ENCODE measurements at places on chromosomes 16 and 17.
A peak's percentile ranks its signal among the peaks of the same experiment; 100 is the strongest.

- DNase-seq = no peak
These were observed 7.2 kb upstream of the MRTFB start for GRCh38 chr16:14063618-14064581.

GRCh38 chr17:48270899-48271298 is 159.1 kb downstream of the SKAP1 start:
- DNase-seq = no peak

DNA sequence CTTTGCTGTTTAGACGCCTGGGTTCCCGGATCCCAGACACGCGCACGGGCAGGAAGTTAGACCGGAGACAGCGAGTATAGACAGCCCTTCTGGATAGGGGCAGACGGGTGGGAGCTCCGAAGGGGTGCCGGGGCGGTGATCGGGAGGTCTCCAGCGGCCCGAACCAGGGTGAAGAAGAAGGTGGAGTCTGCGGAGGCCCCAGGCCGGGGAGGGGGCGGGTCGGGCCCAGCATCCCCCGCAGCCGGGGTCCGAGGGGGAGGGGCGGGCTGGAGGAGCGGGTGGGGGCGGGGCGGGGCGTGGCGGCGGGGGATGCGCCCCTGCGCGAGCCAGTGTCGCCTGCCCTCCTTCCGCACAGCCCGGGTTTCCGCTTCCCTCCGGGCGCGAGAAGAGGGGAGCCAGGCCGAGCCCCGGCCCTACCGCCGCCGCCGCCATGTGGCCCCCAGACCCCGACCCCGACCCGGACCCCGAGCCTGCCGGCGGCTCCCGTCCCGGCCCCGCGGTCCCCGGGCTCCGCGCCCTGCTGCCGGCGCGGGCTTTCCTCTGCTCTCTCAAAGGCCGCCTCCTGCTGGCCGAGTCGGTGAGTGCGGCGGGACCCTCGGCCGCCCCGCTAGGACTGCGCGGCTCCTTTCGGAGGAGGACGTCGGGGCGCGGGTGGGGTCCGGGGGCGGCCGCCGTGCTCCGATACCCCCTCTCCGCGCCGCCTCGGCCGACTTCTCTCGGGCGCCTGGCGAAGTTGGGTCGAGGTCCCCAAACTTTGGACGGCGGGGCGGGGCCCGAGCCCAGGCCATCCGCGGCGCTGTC is at the start of gene CMTM3:
Gene CMTM3, plus strand, starts transcription at position 329 of the 801 bp plus-strand sequence. Its CDS starts 102 bp downstream, at position 431.
- peak; percentile 71 for DNase-seq

DNA sequence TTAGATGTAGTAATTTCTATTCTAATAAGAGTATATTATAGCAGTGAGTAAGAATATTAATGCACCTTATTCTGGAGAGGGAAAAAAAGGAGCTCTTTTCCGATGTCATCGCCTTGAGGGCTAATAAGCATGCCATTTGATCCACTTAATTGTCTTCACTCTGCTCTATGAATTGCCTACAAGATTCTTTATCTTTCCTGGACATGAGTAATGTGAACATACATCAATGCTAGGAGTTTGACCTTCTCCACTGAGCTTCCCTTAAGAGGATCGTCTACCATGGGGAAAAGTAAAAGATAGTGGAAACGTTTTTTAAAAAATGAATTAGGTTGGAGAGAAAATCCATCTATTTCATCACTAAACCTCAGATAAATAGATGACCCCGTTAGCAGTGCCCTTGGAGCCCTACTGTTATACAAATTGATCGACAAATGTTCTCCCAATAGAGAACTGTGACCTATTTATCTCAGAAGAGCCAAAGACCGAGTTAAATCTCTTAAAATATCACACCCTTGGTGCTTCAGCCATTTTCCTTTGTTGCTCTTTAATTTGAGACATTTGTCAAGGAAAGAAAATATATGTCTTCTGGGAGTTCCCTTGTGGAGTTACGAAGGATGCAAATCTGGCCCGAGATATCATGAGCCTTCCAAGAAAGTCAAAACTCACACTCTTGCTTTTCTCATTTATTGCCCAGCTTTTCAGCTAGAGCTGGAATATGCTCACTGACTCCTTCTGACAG is 898.5 kb downstream of the KCNJ2 start:
- DNase-seq = no peak

GRCh38 chr17:41167561-41167960 is 460 bp downstream of the KRTAP4-3 start:
- DNase-seq = no peak

DNA sequence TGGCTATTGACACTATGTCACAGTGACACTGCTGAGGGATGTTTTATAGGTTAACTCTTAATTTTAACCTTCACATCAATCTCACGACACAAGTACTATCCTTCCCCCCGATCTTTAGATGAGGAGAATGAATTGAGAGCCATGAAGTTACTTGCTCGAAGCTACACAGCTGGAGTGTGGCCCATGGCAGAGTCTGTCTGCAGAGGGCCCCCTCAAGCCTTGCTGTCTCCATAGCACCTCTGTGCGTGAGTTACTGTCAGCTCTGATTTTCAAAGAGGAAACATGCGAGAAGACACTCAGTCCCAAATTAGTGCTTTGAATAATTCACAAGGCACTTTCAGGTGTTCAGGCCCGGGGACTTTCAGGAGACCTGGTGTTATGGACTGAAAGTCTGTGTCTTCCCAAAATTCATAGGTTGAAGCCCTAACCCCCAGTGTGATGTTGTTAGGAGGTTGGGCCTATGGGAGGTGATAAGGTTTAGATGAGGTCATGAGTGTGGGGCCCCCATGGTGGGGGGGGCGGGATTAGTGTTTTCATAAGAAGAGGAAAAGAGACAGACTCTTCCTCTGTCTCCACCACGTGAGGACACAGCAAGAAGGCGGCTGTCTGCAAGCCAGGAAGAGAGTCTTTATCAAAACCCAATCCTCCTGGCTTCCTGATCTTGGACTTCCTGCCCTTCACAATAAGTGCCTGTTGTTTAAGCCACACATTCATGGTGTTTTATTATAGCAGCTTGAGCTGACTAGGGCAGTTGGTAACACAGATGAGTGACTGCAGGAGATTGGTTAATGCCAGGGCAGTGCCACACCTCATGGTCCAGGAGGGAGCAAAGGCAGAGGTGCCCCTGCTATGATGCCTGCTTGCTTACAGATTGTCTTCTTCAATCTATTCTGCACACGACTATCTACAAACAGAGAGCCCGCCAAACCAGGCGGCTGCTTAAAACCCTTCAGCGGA is 281.8 kb downstream of the HAPSTR1 start:
- DNase-seq = no peak

GRCh38 chr17:5986644-5987043 is 83.5 kb upstream of the WSCD1 start:
- DNase-seq = no peak

DNA sequence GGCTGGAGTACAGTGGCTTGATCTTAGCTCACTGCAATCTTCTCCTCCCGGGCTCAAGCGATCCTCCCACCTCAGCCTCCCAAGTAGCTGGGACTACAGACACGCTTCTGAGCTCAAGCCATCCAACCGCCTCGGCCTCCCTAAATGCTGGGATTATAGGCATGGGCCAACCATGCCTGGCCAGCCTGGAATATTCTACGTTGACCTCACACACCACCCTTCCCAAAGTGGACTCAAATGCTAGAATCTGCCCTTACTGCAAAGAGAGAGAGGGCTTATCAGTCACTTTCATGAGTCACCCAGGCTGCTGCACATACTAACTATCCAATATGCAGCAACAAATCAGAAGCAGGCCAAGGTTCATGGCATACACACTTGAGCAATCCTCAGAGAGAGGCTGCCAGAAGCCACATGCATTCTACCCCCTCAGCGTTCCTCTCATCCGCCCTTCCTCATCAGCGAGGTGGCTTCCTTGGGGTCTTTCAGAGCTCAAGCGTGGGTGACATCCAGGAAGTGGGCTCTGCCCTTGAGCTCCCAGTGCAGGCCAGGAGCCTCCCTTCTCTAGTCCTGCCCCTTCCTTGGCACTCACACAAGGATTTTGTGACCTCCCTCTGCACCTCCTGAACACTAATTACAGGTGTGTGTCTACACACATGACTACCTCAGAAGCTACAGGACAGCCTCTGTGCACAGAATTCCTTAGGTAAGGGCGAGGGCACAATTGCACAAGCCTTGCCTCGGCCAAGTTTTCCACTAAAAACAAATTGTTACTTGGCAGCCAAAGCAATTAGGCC is 24.8 kb upstream of the SIAH1 start:
- no peak for DNase-seq

GRCh38 chr16:11094857-11095565 is 150.6 kb downstream of the CLEC16A start:
- DNase-seq = peak; percentile 38

DNA sequence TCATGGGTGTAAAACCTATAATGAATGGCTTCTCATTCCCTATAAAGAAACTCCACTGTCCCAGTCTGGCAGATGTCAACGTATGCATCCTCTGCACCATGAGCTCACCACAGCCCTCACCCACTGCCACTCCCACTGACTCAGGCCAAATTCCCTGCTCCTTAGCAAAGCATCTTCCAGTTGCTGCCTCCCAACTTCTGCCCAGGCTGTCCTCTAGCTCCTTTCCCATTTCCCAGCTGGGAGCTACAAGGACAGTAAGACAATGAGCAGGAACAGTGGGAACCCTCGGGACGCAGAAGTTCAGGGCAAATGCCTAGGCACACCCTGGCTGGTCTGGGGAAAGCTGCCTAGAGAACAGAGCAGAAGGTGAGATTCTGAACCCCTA is 9.1 kb upstream of the THAP11 start:
- no peak for DNase-seq

DNA sequence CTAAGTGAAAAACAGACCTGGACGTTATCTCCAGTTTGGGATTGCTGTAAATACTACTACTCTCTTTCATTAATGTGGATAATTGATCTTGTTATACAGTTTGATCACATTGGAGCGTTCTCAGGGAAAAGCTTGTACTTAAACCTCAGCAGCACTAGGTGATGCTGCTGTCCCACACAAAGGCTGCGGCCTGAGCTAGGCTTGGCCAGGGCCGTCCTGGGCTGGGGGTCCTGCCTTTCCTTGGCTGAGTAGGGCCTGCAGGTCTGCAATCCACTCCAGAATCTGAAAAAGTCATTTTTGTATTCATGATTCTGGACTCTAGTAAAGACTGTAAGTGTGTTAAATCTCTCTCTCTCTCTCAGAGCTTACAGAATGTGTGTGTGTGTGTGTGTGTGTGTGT is 23.7 kb upstream of the PMFBP1 start:
- DNase-seq = no peak

DNA sequence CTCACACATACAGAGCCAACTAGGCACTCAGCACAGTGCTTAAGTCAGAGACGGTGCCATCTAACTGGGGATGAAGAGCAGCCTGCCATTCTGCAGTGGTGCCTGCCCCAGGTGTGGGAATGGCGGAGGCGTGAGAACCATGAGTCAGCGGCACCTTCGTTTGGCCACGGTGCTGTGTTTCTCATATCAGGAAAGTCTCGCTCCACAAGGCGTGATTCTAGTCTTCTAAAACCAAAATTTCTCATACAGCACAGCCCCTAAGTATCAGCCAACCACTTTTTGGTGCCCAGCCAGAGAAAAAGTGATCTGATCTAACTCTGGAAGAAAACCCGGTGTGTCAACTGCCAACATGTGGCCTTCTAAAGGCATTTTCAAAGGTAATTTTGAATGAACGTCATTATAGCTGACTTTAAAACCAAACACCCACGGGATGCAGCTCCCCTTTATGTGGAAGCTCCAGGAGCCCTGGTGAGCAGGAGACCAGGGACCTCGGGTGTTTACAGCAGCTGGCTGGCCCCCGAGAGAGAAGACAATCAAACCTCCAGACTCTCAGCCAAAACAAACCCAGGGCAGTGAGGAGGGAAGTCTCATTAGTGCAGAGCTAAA is 54.6 kb downstream of the ABCC12 start:
- peak; percentile 9 for DNase-seq

DNA sequence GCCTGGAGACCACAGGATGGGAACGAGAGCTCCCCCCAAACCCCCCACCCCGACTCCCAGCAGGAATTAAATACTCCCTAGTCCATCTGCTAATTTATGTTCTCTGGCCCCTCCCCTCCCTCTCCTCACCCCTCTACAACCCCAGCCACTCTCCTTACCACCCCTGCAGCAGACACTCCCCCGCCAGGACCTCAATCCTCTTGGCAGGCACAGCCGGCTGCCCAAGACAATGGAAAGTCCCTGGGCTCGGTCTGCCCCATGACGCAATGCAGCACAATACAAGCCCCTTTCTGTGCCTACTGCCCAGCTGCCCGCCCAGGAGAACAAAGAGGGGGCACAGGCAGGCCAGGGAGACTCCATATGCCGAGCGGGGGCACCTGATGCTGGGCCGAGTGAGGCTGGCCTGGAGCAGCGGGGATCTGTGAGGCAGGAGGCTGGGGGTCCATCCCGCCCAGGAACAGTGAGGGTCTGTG is 30.3 kb upstream of the CDC42EP4 start:
- no peak for DNase-seq

DNA sequence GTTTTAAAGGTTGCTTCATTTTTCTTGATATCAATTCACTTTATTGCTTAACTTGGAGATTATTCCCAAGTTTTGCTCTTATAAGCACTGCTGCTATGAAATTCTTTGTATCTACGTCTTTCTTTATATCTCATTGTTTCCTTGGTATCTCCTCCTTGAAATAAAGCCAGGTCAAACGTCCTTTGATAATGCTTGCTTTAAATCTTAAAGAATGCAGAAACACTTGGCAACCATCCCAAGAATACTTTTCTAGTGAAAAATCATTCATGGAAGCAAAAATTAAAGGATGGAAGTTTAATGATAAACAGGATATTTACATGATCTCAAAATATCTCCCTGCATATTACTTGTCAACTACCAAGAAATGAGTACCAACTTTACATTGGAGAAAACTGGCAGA is 175.2 kb downstream of the CPPED1 start:
- no peak for DNase-seq

DNA sequence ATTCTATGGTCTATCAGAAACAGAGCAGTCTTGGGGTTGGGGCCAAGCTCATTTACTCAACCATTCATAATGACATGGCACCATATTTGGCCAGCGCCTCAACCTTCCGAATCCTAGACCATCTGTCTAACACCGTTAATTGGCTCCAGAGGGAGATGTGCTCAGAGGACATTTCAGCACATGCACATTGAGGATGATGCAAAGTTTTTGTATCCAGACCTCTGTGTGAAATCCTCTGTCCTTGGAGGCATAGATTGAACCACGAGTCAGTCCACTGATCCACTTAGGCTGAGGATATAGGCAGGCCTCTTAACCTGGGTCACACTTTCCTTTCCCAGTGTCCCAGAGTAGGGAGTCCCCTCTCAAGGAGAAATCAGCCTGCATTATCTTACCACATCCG is 85.5 kb downstream of the SHISA6 start:
- DNase-seq = no peak

- no peak for DNase-seq
These were observed 1.3 kb upstream of the LRRC37A3 start for GRCh38 chr17:64920419-64921172.

GRCh38 chr16:25018972-25019617 is 3.9 kb upstream of the ARHGAP17 start:
- no peak for DNase-seq

DNA sequence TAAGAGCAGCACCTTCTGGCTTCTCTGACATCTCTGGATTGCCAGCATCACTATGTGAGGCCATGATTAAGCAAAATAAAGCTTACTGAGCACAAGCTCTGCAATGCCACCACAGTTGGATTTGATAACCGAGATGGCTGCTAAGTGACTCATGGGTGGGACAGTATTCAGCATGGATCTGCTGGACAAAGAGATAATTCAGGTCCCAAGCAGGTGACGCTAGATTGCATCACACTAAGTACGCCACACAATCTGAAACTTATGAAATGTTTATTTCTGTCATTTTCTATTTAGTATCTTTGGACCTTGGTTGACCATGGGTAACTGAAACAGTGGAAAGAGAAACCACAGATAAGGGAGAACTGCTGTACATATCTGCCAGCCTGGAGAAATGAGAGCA is 27.4 kb downstream of the CDRT15 start:
- DNase-seq = no peak
